Panc1 (cell line): ENCODE measurements at places on chromosomes 7 and 10. TPM values are rescaled to one million over a fixed set of nuclear protein-coding genes. Genes with fewer than 3 reads are reported as not detected.

DNA sequence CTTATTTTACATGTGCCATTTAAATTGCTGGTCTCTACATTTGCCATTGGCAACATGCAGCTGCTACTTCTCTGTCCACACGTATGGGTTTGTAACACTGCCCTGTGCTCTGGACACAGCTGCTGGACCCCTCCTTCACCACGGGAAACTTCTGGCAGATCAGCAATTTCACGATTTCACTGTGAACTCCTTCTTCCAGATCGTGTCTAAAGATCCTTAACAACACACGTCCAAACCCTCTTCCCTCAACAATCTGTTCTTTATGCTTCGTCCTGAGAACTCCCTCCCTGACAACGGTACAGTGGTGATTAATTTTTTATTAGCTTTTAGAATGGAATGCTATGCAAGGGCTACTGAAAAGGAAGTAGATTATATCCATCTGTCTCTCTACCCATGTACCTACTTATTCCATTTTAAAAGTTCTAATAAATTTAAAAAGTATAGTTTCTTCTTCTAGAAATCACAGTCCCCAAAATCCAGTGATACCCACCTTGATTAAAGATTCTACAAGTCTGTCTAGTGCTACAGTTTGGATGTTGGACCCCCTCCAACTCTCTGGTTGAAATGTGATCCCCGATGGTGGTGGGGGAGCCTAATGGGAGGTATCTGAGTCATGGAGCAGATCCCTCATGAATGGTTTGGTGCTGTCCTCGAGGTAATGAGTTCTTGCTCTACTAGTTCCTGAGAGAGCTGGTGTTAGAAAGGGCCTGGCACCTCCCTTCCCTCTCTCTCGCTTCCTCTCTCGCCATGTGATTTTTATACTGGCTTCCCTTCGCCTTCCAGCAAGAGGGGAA, 81.0 kb downstream of the KIAA1549 start:
- no peaks in the 10 kb centered on the region for H3K27me3 ChIP-seq
- H3K27ac ChIP-seq: no peak overlapping the region
- no peak for DNase-seq
- no peak overlapping the region for H3K4me3 ChIP-seq
- H3K4me1 ChIP-seq: no peaks in the 10 kb centered on the region

DNA sequence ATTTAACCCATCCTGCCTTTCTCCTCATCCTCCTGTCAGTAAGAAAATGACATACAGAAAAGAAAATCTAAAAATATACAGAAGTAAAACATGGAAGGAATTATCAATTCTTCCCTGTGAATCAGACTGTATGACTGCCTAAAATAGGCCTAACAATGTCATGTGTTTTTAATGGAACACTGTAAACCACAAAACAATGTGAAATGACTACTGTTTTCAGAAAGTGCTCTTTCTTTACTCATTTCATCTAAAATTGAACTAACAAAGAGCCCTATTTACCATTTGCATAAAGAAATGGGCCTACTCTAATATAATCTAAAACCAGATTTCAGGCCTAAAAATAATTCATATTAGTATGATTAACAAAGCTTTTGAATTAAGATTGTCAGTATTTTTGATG, 35.7 kb downstream of the SEMA3E start:
- no peak for DNase-seq
- H3K4me3 ChIP-seq: no peak overlapping the region
- H3K27me3 ChIP-seq: no peaks in the 10 kb centered on the region
- H3K36me3 ChIP-seq: no peaks in the 10 kb centered on the region
- H3K27ac ChIP-seq: no peak overlapping the region
- no peaks in the 10 kb centered on the region for H3K4me1 ChIP-seq

DNA sequence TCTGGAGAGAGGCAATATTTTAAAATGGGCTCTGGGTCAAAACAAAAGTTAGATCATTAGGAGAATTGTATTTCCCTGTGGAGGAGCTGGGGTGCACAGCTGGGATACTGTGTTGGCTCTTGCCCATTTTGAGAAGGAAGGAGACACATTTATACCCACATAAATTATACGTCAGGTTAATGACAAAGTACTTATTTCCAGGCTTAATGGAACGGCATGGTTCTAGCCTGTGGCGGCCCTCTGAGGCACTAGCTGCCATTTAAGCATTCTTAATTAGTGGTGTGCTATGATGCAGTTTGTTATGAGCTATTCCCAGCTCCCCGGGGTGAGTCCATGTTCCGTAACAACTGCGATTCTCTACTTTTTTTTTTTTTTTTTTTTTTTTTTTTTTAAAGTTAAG, 193.5 kb downstream of the SEC23IP start:
- no peaks in the 10 kb centered on the region for H3K36me3 ChIP-seq
- no peak for DNase-seq
- no peaks in the 10 kb centered on the region for H3K4me1 ChIP-seq
- H3K27me3 ChIP-seq: 0 out of 2 replicates have a peak, but pooled peaks cover 2% of the 10 kb centered on the region

- H3K27me3 ChIP-seq: peaks cover 13% of the 10 kb centered on the region
- no peaks in the 10 kb centered on the region for H3K36me3 ChIP-seq
- no peak overlapping the region for H3K4me3 ChIP-seq
- H3K4me1 ChIP-seq: no peaks in the 10 kb centered on the region
- no peak for DNase-seq
- no peak overlapping the region for H3K27ac ChIP-seq
Measured at GRCh38 chr7:91266067-91266688, 1.9 kb downstream of the FZD1 start.

The GJC3 gene
- not detected for total RNA-seq
